Omental fat pad (tissue), 4 donors: ENCODE measurements at places on chromosomes 16 and 17. TPM values are rescaled to one million over a fixed set of nuclear protein-coding genes. Genes with fewer than 3 reads are reported as not detected.

CTRL gene
- 1.2 TPM for total RNA-seq

GALR2 gene
- total RNA-seq, result not detected

ZPBP2 gene
- total RNA-seq, result not detected

COIL gene
- 9.6 TPM for total RNA-seq

KRT17 gene
- 0.56 TPM for total RNA-seq

CCR7 gene
- not detected for total RNA-seq

HIGD1B gene
- 2.1 TPM for total RNA-seq

CLEC19A gene
- total RNA-seq, result not detected

NUTF2 gene
- 90.3 TPM for total RNA-seq

CD79B gene
- total RNA-seq, result 4.0 TPM

SLC38A8 gene
- total RNA-seq, result not detected

OR2C1 gene
- total RNA-seq, result not detected

TBX21 gene
- 2.8 TPM for total RNA-seq

HS3ST4 gene
- not detected for total RNA-seq

GPR179 gene
- total RNA-seq, result not detected

SCNN1B gene
- total RNA-seq, result 2.3 TPM

ACAP1 gene
- total RNA-seq, result 3.3 TPM

HYDIN gene
- total RNA-seq, result 0.72 TPM

CNGB1 gene
- total RNA-seq, result not detected

CTRB2 gene
- not detected for total RNA-seq

KRTAP4-9 gene
- total RNA-seq, result not detected

PIPOX gene
- 2.3 TPM for total RNA-seq

KRTAP9-4 gene
- total RNA-seq, result not detected

E4F1 gene
- total RNA-seq, result 18.3 TPM

CPNE2 gene
- 28.2 TPM for total RNA-seq

CD7 gene
- 8.4 TPM for total RNA-seq

PRSS36 gene
- 4.1 TPM for total RNA-seq

CASKIN1 gene
- total RNA-seq, result 0.13 TPM

CRYBA1 gene
- not detected for total RNA-seq

ODAD4 gene
- 0.96 TPM for total RNA-seq
